ENCODE measurements at places on chromosomes 12 and 14. TPM values are rescaled to one million over a fixed set of nuclear protein-coding genes. Genes with fewer than 3 reads are reported as not detected.

The SOAT2 gene
- 0.75 TPM for total RNA-seq

The IL25 gene
- total RNA-seq = not detected

The AICDA gene
- 2.2 TPM for total RNA-seq

The FAIM2 gene
- total RNA-seq = 13.0 TPM

The KERA gene
- not detected for total RNA-seq

The GYS2 gene
- total RNA-seq = not detected

- DNase-seq = no peak
Observed at GRCh38 chr12:47797441-47797840, 22.3 kb downstream of the HDAC7 start.

- no peak for DNase-seq
Observed at GRCh38 chr12:79186506-79186905, 321.9 kb downstream of the SYT1 start.

DNA sequence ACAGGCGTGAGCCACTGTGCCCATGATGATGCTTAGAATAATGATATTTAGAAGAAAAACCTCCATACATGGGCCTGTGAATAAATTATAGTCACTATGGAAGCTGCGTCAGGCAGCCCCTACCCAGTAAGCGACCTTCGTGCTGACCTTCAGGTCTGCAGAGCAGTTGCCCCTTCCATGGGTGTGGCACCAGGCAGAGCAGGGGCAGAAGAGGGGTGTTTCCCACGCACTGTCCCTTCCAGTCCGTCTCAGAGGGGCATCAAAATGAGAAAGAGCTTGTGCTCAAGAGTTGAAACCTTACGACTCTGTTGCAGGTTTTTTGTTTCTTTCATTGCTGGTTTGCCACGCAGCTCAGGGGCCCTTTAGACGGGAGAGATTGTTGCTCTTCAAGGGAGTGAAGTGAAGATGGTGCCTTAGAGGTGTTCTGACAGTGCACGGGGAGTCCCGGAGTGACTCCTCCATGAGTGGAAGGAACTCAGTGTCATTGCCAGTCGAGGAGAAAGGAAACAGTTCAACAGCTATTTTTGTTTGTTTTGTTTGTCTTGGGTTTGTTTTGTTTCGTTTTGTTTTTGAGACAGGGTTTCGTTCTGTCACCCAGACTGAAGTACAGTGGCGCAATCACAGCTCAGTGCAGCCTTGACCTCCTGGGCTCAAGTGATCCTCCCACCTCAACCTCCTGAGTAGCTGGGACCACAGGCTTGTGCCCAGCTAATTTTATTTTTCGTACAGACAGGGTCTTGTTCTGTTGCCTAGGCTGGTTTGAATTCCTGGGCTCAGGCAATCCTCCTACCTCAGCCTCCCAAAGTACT lies 13.9 kb downstream of the CKB start:
- no peak for DNase-seq

DNA sequence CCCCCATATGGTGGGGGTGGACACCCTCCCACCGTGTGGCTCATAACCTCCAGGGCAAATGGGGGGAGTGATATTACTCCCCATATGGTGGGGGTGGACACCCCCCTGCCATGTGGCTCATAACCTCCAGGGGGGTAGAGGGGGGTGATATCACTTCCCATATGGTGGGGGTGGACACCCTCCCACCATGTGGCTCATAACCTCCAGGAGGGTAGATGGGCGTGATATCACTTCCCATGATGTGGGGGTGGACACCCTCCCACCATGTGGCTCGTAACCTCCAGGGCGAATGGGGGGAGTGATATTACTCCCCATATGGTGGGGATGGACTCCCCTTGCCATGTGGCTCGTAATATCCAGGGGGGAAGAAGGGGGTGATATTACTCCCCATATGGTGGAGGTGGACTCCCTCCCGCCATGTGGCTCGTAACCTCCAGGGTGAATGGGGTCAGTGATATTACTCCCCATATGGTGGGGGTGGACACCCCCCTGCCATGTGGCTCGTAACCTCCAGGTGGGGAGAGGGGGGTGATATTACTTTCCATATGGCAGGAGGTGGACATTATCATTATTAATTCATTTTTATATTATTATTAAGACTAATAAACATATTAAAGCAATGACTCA lies 51.2 kb upstream of the OXA1L start:
- DNase-seq = no peak

- DNase-seq = no peak
Observed at GRCh38 chr12:49263400-49263763, 1.5 kb upstream of the TUBA1C start.

- no peak for DNase-seq
Observed at GRCh38 chr12:80154261-80154660, 54.9 kb downstream of the OTOGL start.

DNA sequence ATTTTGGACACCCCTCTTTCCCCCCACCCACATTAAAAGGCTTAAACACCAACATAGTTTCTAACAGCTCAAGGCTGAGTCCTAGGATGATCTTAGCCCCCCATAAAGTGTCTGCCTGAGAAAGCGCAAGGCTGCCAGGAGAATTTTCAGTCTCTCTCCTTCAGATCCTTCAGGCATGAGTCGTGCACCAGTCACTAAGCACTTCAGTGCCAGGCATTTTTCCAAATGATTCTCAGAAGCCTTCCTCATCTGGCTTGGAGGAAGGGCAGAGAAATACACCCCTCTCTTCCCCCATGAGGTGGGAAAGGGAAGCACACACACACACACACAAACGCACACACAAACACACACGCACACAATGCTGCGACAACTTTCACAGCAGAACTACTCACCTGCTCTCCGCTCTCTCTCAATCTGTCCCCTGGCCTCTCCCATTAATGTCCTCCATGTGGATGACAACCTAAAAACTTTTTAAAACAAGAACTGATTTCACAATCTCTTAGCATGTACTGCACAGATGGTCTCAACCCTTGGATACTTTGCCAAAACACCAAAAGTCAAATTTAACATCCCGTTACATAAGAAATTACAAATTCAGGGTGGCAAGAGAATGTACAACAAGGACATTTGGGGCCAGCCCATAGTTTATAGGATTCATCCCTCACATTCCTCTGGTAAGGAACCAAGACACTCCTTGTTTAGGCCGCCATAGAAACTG lies 49.8 kb downstream of the CKAP4 start:
- DNase-seq = no peak

DNA sequence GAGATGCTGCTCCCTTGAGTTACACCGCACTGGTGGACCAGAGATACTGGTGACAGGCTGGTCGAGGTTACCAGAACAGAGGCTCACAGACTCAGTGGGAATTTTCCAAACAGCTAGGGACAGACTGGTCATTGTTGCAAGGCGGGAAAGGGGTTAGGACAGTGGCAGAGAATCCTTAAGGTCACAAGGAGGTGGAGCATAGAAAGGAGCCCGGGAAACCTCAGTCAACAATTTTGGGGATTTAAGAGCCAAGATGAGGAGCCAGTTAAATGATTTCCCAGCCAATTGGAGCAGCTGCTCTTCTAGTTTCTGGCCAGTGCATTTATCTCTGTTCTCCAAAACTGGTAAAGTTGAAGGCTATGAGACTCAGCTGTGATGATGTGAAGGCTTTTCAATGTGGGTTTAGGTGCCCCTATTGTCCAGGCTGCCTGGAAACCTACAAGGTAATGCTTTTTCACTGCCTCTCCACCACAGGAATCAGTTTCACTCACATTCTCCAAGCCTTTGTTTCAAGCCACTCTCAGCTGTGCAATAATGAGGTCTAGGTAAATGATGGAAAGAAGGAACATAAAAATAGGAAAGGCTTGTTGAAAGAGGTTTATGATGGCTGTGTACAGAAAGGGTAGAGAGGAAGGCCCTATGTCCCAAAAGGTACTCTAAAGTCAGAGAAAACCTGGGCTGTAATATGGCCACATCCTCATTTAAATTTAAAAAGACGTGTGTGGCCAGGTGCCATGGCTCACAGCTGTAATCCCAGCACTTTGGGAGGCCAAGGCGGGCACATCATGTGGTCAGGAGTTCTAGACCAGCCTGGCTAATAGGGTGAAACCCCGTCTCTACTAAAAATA lies 7.0 kb upstream of the TNS2 start:
- no peak for DNase-seq

GRCh38 chr14:87864356-87865270 lies 128.4 kb downstream of the GALC start:
- DNase-seq = no peak

DNA sequence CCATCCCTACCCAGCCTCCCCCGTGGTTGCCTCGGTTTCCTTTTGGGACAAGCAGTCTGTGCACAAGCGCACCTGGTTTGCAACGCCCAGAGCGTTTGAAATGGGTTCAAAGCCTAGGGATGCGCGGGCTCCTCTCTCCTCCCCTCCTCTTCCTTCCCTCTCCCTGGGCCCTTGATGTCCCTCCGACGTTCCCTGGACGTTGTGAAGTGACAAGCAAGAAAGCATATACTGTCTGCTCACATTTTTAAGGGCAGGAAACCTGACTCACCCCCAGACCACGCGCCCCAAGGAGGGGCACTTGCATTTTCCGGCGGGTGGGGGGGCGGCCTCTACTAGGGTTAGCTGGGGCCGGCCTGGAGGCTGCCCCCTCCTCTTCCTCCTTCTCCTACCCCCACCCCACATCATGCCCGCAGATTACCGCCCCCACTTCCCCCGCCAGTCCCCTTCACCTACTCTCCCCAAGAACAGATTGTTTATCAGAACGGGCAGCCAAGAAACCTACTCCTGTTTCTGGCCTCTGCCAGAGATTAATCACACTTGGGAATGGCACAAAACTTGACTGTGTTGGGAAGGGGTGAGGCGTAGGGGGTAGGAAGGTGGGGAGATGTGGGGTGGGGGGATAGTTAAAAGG lies 9.5 kb upstream of the IRF2BPL start:
- DNase-seq = no peak

- DNase-seq = no peak
Observed at GRCh38 chr12:42163913-42164312, 19.2 kb upstream of the GXYLT1 start.

DNA sequence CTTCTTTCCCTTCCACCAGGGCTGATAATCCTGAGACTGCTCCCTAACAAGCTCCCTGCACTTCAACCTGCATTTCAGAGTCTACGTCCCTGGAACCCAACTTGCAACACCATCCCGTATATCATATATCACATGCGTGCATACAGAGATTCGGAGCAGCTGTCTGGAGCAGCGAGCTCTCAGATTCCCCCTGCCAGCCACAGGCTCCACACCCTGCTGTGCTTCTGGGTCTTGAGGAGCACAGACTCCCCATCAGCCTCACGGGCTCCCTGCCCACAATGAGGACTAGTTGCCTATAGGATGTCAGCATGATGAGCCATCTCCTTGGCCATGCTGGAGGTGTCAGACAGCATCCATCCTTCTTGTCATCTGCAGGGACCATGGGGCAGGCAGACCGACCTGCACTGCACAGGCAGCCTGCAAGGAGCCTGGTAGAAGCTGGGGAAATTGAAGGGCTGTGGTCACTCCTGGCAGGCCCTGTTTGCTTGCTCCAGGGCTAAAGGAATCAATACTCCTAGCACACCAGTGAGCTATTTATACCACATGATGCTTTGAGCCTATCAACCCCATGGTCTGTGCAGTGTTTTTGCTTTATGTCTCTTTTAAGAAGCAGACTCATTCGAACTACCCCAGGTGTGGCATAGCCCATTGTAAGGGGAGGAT lies 19.6 kb upstream of the HDAC7 start:
- no peak for DNase-seq

DNA sequence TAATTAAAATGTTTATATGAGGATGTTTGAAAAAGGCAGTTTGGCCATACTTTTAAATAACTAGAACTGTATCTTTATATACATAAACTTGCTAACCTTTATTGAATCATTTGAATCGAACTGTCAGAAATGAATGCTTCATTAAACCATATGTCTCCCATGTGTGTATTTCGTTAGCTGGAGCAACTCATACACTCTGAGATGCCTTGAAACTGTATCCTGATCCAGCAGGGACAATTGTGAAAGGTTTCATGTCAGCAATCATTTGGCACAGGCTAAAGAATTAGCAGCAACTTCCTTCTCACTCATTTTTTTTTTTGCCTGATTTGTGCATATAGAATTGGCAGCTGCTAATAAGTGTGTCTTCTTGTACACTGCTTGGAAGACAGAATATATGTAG lies 109.9 kb downstream of the NAV3 start:
- DNase-seq = no peak

DNA sequence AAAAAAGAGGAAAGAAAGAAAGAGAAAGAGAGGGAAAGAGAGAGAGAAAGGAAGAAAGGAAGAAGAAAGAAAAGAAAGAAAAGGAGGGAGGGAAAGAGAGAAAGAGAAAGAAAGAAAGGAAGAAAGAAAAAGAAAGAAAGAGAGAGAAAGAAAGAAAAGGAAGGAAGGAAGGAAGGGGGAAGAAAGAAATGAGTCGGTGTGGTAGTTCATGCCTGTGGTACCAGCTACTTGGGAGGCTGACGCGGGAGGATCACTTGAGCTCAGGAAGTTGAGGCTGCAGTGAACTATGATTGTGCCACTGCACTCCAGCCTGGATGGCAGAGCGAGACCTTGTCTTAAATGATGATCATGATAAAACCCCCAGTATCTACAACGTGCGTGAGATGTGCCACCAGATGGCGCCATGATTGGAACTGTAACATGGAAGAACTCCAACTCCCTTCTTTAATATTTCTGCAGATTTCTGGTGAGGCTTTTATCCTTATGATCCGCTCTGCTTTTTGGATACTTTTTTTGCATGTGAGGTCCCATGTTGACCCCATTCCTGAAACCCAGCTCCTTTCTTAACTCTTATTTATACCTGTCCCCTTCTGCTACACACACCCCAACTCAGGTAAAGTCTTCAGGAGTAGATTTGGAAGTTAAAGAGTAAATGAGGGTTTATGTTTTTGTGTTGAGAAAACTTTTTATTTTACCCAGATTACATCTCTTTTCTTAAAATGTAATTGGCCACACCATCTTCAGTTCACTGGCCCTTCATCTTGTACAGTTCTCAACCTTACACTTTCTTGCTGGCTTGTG lies 25.6 kb downstream of the RNASE10 start:
- DNase-seq = peak; percentile 64

DNA sequence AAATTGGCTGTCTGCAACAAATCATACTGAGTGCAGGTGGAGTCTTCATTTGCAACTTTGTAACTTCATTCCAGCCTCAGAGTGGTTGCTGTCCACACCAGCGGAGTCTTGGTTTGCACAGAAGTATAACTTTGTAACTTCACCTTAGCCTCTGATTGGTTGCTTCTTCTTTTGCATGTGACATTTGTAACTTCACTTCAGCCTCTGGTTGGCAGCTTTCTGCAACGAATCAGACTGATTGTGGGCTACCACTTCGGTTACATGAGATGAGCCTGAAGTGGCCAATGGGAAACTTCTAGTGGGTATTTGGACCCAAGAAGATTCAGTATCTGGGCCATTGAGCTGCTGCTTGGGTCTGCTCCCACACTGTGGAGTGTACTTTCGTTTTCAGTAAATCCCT lies 17.8 kb downstream of the RASSF8 start:
- DNase-seq = no peak

- no peak for DNase-seq
Observed at GRCh38 chr12:4242595-4242994, 31.0 kb upstream of the CCND2 start.

Measured in mucosa of gallbladder (tissue), 1 donor.